Fibroblast of villous mesenchyme (primary cell): ENCODE measurements at places on chromosomes 3 and 15. TPM values are rescaled to one million over a fixed set of nuclear protein-coding genes. Genes with fewer than 3 reads are reported as not detected.
A peak's percentile ranks its signal among the peaks of the same experiment; 100 is the strongest.

The SV2B gene
- not detected in 2 replicates for total RNA-seq

The SEC22C gene
- 69.3 and 78.6 TPM in 2 replicates for total RNA-seq

The TMEM41A gene
- 12.2 and 13.4 TPM in 2 replicates for total RNA-seq

The CGGBP1 gene
- total RNA-seq, result 55.7 and 81.2 TPM in 2 replicates

The RPL35A gene
- 453 and 600 TPM in 2 replicates for total RNA-seq

The IVD gene
- 26.7 and 40.2 TPM in 2 replicates for total RNA-seq

The P3H2 gene
- 21.9 and 51.8 TPM in 2 replicates for total RNA-seq

The PKM gene
- 1,898 and 2,239 TPM in 2 replicates for total RNA-seq

The AMIGO3 gene
- total RNA-seq, result 0.43 and 1.6 TPM in 2 replicates

- DNase-seq, result no peak
Measured at GRCh38 chr3:82044930-82045705, 283.7 kb upstream of the GBE1 start.

GRCh38 chr15:85621094-85621493 lies 173.6 kb downstream of the KLHL25 start:
- DNase-seq, result no peak

GRCh38 chr3:56876916-56877315 lies 75.2 kb upstream of the ARHGEF3 start:
- no peak for DNase-seq

DNA sequence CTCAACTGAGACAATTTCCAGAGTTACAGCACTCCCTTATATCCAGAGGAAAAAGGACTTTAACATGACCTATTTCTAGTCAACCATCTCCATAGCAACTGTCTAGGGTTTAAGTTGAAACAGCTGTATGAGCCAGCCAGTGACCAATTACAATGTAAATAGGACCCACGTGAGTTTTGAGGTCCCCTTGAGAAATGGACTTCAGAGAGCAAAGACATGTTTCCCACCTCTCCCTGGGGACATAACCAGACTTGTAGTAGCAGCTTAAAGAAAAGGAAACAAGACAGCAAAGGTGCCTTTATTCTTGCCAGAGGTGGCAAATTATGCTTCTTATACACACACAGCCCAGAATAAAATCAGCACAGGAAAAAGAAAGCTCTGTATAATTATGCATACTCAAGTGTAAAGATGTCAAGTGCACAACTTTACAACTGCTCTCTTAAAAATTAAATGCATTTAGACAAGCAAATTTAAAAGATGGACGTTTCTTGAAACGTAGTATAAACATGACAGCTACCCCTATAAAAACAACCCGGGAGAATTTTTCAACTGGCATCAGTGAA lies 40.2 kb downstream of the SUMF1 start:
- DNase-seq, result peak; percentile 89

- DNase-seq, result no peak
Measured at GRCh38 chr3:73115806-73116205, 54.3 kb downstream of the EBLN2 start.

GRCh38 chr3:132284781-132285619 lies 32.2 kb upstream of the ACP3 start:
- DNase-seq, result no peak

- peak; percentile 56 for DNase-seq
Measured at GRCh38 chr15:90037961-90038631, 37.0 kb downstream of the ZNF710 start.

DNA sequence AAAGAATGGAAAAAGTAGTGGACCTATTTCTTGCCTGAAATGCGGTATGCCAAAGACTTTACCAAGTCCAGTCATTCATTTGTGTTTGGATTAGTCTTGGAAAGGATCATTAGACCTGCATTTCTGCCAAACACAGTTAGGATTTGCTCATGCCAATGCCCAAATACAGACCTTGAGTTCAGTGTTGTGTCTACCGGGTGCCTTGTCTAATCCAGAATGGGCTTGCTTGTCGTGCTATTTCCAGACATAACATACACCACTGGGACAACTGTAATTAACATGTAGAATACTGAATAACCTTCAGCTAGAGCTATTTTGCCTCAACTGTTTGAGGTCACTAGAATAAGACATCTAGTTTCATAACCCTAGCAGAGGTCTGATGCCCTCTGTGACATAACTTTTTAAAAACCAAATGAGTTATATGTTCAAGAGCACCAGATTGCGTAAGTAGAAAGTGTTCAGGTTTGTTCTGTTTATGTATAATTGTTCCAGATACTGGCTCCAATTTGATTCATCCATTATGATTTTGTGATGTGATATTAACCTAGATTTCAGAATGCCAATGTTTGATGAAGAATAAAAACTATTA lies 145.3 kb upstream of the DPH6 start:
- peak; percentile 25 for DNase-seq

DNA sequence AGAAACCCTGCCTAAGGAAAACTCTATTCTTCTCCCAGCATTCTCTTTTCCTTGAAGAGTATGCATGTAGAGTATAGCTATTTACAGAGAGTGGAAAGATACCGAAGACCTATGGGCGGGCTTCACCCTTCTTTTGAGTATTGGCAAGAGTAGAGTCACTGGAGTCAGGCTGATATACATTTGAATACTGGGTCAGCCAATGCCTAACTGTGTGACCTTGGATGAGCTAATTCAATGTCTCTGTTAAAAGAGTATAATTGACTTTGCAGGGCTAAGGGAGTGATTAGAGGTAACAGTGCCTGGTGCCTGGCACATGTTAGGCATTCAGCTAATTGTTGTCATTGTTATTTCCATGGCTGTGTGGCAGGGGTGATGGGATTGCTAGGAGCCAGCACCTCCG lies 75.6 kb downstream of the TUSC7 start:
- DNase-seq, result no peak

GRCh38 chr15:82942691-82943090 lies 9.8 kb downstream of the HOMER2 start:
- no peak for DNase-seq

- no peak for DNase-seq
Measured at GRCh38 chr15:93895976-93896770, 335.2 kb upstream of the MCTP2 start.

DNA sequence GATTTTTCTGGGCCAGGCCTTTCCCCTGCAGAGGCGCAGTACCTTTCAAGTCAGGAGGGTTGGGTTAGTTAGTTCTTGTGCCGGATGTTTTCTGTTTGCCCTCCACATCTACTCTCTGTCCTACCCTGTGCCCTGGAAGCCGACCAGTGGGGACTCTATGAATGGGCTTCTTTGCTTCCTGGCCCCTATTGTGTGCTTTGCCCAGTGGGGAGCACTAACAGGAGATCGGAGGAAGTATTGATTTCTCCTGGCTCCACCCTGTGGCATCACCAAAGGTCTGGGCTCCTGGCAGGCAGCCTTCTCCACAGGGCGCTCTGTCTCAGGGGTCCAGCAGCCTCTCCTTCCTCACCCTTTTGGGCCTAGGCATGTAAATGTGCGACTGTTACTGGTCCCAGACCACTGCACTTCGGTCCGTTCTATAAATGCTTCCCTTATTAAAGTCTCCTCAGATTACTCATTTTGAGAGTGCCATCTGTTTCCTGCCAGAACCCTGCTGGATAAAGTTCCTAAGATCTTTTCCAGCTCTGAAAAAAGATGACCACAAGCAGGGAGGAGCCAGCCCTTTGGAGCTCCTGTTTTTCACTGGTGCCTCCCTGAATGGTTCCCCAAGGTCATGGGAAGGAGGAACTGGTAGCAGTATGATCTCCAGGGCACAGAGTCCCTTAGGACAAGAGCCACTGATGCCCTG lies 44.5 kb downstream of the CTDSPL start:
- DNase-seq, result peak; percentile 81

DNA sequence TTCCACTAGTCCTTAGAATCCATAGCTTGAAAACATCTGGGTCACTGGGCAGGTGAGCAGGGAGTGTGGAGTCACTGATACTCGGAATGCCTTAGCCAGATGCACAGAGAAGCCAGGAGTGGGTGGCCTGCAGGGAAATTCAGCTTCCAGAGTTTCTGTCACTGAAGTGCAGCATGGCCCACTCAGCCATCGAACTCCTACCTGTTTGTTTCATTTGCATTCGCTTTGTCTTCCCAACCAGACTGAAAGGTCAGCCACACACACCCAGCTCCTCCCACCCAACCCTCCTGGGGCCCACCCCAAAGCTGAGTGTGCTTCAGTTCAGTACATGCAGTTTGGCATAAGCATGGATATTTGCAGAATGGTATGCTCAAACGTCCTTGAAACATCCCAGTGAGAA lies 124.5 kb upstream of the ATP10A start:
- DNase-seq, result no peak

GRCh38 chr15:43229977-43230376 lies 9.2 kb upstream of the EPB42 start:
- no peak for DNase-seq

- no peak for DNase-seq
Measured at GRCh38 chr3:109363634-109364033, 26.3 kb upstream of the DPPA4 start.

DNA sequence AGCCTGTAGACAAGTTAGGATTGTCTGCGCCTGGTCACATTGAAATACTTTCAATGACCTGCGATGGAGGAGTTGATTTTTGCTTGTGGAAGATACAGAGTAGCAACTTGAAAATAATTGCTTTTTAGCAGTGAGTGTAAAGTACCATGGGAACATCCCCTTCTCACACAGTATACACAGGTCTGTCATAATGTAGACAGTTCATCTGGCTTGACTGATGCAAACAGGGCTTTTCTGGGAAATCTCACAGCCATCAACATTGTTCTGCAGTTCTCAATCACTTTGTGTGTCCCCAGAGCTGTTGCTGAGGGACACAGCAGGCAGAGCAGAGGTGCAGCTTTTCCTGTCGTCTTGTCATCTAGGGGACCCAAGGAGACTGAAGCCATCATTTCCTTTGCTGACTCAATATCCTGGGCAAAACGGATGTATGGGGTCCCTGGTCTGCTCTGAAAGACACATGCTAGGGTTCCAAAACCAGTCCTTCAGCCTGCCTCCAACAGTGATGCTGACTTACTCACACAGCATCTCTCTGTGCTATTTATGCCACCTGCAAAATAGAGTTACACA lies 5.3 kb upstream of the REC114 start:
- no peak for DNase-seq

DNA sequence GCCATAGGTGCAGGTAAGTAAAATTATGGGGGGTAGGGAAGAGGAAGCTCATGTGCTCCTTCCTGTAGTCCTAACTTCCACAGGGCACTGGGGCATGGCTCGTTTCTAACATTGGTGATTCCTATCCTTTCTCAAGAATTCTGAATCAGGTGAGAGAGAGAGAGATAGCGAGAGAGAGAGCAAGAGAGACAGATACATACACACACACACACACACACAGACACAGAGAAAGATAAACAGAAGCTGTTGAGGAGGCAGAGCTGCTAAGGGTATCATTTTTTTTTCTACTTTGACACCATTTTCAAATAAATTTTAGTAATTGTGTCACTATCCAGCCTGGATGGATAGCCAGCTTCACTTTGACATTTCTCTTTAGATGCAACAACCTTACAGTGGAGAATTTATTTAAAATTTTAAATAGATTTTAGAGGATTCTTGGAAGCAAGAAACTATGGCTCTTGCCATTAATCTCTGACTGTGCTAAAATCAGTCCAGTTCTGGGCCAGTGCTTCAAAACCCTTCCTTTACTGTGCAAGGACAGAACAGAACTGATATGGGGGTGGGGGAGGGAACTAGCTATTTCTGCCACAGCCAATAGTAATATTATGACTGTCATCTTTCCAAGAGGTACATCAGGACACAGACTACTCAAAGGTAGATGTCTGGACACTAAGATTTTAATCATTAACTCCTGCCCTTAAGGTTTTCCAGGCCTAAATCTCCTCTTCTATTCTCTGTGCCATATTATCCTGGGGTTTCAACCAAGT lies 14.6 kb upstream of the RAMAC start:
- DNase-seq, result no peak

- DNase-seq, result peak; percentile 14
Measured at GRCh38 chr3:155631323-155632019, 113.4 kb downstream of the PLCH1 start.

DNA sequence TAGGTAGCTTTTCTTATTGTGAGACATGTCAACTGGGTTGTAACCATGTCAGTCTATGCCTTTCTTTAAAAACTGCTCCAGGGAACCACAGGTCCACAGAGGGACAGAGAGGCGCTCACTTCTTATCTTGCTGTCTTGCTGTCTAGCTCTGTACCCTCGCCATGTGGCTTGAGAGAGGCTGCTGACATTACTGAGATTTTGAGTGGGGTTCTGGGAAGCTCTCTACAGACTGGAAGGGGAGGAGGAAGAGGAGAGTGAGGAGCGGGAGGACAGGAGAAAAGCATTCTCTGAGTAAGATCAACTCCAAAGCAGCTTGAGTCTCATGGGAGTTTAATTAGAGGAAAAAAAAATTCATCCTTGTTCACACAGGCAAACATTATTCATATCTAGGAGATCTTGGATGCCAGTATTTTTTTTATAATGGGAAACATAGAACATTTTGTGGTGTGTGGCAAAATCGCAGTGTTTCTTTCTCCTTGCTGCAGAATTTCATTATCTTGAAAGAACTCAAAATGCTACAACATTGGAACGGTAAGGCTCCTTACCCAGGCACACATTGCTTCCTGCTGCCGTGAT lies 1037.0 kb upstream of the NR2F2 start:
- no peak for DNase-seq

DNA sequence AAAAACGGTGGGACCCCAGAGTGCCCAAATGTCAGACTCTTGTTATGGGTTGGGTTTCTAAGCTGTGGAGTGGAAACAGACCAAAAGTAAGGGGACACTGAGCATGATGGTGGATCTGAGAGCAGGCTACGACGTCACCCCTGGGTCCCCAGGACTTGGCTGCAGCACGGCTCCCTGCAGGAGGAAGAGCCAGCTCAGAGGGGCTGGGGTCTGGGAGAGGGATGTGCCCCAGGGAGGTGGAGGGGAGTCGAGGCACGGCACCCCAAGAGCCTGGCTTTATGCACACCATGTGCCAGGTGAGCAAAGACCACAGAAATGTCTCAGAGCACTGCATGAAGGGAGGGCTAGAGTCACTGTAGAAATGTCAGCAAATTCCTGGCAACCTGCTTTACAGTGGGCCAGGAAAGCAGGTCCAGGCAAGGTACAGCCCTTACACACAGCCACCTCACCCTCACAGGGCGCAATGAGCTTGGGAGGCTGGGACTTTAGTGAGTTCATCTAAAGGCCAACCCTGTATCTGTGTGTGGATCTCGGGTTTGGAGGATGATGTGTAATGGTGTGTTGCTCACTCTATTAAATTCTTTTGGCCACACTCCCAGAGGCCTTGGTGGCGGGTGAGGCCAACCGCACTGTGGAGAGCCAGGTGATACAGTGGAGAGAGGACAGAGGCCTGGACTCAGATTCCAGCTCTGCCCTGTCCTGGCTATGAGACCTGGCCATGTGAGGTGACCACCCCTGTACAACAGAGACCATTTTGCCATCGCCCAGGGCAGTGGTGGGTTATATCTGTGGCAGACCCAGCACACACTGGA lies 14.1 kb downstream of the CTSH start:
- DNase-seq, result peak; percentile 92

GRCh38 chr15:95121191-95121590 lies 889.8 kb downstream of the MCTP2 start:
- no peak for DNase-seq

- no peak for DNase-seq
Measured at GRCh38 chr15:25985165-25985564, 122.0 kb upstream of the ATP10A start.

GRCh38 chr3:126035362-126036050 lies 48.4 kb downstream of the SLC41A3 start:
- no peak for DNase-seq

GRCh38 chr3:195869413-195870001 lies 38.8 kb downstream of the TNK2 start:
- DNase-seq, result no peak
